Fibroblast of the aortic adventitia (primary cell): ENCODE measurements at places on chromosomes 12 and 14.

DNA sequence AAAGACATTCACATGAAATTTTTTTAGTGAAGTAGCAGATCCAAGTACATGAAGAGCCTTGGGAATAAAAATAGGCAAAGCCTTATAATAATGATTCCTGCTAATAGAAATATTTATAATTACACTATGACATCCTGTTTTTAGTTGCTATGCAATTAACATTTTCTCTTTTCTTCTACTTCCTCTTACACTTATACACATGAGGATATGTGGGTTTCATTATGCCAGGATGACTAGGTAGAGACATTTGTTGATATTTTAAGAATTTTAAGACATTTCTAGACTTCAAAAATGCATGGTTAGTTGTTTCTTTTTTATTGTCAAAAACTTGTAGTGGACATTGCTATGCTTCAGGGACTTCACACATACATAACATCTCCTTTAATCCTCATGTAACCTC is 326.8 kb downstream of the SYT1 start:
- DNase-seq, result no peak

GRCh38 chr14:105489542-105490266 is 1.3 kb upstream of the TEDC1 start:
- DNase-seq, result peak; percentile 78

GRCh38 chr12:25518512-25518911 is 34.6 kb downstream of the LMNTD1 start:
- peak; percentile 14 for DNase-seq

DNA sequence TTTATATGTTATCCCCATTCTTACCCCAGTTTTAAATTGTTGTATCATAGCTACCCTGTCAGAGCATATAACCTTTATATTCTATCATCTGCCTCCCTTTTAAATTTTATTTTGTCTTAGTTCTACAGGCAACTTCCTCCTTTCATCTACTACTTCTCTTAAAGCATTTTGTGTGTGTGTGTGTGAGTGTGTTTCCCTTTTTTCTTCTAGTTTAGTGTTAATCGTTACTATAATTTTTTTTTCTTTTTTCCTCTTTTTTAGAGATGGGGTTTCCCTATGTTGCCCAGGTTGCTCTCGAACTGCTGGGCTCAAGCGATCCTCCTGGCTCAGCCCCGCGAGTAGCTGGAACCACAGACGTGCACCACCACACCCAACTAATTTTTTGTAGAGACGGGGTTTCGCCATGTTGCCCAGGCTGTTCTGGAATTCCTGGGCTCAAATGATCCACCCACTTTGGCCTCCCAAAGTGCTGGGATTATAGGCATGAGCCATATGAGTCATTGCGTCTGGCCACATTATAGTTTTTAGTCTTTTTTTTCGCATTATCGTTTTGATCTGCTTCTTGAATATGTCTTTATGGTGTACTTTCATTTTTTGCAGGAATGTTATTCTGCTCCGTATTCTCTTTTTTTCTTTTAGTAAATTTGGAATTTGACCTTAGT is 33.1 kb upstream of the FBXO34 start:
- no peak for DNase-seq

GRCh38 chr12:84904051-84904450 is 8.5 kb downstream of the SLC6A15 start:
- no peak for DNase-seq

DNA sequence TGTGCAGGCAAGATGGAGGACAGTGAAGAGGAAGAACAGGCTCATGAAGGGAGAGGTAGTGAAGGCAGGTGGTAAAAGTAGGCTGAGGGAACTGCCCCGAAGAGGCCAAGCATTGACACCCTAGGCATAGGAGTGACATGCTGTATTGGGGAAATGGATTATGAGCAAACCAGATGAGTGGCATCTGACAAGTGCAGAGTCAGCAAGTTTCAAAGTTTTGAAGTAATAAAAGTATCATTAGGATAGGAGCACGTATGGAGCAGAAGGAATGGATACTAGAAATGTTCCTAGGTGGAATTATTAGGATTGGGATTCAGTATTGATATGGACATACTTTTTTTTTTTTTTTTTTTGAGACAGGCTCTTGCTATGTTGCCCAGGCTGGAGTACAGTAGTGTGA is 139.8 kb downstream of the SAMD4A start:
- no peak for DNase-seq

DNA sequence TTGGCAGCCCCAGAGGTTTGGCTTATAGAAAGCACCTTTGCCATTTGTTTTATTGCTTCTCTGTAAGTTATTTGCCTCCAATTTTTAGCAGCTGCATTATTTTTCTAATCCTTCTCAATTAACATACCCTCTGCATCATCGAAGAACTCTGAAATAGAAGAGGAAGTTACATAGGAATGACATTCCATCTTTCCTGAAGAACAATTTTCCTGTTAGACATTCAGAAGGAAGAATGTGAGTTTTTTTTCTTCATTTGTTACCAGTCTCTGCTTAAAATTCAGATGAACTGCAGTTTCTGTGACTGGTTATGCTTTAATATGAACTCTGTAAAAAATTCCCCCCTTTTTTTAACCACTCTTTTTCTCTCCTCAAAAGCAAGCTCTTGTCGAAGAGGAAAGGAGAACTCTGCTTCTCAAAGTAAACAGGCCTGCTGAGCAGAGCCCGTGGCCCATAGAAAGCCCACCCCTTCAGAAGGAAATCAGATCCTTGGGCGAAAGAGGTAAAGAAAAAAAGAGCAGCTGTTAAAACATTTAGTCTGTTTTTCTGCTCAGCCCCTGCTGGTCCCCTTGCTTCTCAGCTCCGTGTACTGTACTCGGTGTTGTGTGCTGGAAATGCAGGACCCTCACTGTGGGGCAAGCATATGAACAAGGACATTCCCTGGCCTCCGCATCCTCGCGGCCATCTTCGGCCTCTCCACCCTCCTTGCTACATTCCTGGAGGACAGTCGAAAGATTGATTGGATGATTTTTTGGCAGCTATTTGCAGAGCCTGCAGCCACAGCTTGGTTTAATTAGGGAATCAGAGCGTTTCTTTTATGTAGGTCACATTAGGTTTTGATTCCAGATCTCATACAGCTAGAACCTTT is 164.4 kb upstream of the LRIG3 start:
- peak; percentile 92 for DNase-seq

- no peak for DNase-seq
Measured at GRCh38 chr12:28223025-28223554, 32.8 kb downstream of the CCDC91 start.

DNA sequence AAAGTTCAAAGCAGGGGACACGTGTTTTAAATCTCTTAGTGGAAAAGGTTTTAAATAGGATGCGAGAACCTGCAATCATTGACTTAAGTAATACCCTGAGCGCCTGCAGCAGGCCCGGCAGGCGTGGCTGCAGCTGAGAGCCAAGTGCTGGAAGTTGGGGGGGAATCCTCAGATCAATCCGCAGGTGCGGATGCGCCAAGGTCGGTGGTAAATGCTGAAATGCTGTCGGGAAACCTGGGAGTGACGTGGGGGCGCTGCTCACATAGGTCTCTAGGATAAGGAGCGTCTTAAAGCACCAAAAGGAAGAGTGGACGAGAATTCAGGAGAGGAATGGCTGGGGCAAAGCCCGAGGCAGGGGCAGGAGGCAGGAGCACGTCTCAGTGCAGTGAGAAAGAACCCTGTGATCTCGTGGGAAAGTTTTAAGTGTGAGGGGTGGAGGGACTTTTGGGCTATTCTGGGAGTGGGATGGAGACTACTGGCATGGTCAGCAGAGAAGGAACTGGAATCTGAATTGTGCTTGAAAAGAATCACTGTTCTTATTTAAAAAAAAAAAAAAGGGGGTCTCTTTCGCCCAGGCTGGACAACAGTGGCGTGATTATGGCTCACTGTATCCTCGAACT is 883 bp upstream of the CDCA4 start:
- DNase-seq, result no peak

DNA sequence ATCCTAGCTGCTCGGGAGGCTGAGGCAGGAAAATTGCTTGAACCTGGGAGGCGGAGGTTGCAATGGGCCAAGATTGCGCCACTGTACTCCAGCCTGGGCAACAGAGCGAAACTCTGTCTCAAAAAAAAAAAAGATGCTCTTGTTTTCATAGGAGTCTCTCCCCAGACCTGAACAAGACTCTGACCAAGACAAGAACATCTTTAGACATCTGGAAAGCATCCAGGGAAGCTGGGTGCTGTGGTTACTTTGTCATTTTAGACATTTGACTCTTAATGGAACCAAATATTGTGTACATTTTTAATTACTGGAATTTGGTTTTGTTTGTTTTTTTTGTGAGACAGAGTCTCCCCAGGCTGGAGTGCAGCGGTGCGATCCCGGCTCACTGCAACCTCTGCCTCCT is 21.1 kb upstream of the ATF1 start:
- DNase-seq, result no peak

DNA sequence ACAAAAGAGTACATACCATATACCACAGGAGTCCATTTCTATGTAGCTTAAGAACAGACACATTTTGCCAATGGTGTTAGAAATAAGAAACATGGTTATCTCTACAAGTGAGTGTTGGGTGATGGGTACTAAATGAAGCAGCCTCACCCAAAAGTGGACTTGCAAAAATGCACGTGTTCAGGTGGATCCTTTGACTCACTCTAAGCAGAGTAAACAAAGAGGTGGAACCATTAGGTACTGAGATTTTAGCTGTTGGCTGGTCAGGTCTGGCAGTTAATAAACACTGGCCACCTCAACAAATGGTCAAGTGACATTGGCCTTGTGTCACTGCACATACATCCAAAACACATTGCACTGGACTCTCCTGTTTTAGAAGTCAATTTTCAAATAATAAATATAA is 27.6 kb downstream of the EVL start:
- DNase-seq, result no peak

DNA sequence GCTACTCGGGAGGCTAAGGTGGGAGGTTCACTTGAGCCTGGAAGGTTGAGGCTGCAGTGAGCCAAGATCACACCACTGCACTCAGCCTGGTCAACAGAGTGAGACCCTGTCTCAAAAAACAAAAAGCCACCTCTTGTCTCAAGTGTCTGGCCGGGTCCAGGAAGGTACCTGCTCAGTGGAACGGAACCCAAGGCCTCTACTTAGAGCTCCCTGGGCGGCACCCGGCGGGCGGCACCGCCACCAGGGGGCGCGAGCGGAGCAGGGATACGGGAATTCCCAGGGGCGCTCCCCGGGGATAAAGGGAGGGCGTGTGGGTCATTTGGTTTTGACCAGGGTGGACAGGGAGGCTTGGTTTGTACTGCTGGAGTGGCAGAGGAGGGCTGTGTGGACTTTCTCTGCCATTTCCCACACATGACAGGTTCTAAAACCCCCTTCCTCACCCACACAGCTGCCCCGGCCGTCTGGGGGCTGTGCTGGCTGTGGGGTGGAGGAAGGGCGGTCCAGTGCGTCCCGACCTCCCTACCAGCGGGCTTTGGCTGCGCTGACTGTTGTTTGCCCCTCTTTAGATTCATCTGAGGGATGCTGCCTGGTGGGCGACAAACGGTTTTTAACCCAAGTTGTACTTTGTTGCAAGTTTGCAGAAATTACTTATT is 91.4 kb downstream of the SETD3 start:
- peak; percentile 8 for DNase-seq

GRCh38 chr14:29062466-29062865 is 295.9 kb downstream of the FOXG1 start:
- DNase-seq, result no peak

DNA sequence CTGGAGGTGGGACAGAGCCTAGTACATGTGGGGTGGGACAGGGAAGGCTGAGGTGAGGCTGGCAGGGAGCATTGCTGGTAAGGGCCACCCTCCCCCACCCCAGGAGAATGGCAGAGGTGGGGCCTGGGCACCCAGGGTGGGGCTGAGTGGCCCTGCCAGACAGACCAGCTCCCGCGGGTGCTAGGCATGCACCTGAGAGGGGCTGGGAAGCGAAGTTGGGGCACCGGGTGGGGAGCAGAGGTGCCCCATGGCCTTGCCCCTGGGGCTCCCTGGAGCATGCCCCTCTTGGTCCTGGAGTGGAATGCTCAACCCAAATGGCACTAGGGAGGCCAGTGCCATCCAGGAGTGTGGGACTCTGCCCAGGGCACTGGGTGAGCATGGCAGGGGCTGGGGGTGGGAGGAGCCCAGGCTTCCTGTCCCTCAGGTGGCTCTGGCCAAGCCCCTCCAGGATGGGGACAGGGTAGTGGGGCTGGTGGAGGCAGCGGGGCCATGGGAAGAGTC is 1.3 kb downstream of the TNFAIP2 start:
- DNase-seq, result no peak
